ENCODE measurements at places on chromosomes 12 and 14.

GRCh38 chr12:76028571-76029277 is 2.9 kb downstream of the PHLDA1 start:
- DNase-seq, result no peak

DNA sequence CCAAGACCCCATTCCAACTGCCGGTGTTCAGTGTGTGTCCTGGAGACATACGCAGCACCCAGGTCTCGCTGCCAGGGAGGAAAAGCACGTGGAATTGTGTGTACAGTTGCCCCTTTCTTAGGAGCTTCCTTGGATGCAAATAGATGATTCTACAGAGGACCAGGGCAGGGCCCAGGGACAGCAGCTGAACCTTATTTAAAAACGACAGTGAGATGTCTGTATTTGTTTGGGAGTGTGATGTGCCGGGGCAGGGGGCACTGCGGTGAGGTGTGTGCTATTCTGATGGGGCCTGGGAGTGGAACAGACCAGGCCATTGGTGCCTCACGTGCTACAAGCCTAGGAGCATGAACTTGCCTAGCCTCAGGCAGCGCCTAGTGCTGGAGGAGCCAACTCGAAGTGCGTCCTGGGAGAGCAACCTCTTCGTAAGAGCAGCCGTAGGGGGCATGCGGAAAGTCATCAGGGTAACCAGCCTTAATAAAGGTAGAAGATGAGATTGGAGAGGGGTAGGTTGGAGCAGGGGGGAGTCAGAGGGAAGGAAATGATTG is 98.3 kb upstream of the ESRRB start:
- no peak for DNase-seq

GRCh38 chr12:2733493-2734355 is 61.0 kb upstream of the FKBP4 start:
- DNase-seq, result no peak

- peak; percentile 35 for DNase-seq
Measured at GRCh38 chr12:45989721-45990467, 480 bp downstream of the SCAF11 start.

DNA sequence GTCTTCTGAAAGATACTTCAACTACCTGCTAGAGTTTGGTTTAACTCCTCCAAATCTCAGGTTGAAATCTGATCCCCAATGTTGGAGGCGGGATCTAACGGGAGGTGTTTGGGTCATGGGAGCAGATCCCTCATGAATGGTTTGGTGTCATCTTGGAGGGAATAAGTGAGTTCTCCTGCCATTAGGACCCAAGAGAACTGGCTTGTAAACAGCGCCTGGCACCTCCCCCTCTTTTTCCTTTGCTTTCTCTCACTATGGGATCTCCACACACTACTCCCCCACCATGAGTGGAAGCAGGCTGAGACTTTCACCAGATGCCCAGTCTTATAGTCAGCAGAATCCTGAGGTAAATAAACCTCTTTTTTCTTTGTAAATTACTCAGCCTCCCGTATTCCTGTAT is 2.5 kb downstream of the CNIH1 start:
- DNase-seq, result no peak

DNA sequence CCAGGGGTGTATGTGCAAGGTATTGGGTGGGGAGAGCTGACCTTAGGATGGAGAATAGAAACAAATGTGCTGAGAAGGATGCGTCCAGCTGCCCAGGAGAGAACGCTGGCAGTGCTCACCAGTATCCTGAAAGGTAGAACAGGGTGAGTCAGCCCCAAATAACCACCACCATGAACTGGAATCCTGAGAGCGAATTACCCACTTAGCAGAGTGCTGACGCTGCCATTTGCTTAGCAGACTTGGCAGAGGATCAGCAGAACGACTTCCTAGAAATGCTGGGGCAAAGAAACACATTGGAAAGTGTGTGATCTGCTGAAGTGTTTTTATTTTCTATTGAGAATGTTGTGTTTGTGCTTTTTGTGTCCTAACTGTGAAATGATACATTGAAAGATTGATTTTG is 213.6 kb downstream of the ADGRD1 start:
- DNase-seq, result no peak

- DNase-seq, result no peak
Measured at GRCh38 chr12:49934505-49934904, 16.0 kb upstream of the AQP2 start.

- no peak for DNase-seq
Measured at GRCh38 chr14:87935081-87935828, 57.7 kb downstream of the GALC start.

DNA sequence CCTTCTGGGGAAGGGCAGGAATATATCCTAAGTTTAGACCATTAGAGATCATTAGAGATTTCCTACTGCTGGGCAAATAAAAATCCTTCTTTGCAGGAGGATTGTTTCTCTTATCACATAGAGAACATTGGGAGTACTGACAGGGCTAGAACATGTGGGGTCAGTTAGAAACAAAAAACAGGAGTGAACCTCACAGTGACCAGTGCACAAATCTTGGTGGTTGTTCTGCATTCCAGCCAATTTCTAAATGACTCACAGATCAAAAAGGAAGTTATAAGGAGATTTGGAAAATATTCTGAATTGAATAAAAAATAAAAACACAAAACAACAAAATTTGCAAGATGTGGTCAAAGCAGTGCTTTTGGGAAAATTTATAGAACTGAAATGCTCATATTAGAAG is 118.8 kb downstream of the LLPH start:
- no peak for DNase-seq

DNA sequence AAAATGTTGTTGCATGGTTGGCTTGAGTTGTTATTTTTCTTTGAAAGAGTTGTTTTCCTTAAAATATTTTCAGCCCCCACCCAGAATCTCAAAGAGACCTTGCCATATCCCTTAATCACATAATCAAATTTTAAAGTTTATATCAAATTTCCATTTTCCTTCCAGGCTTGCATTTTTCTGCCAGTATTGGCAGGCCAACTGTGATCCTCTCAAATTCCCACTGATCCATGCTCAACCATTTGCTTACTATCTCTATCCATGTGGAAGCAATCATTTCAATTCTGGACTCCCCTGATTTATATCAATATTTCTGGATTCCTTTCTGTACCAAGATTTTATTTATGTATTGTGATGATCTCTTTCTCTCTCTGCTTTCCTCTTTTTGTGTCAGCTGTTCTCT is 64.2 kb upstream of the PYGL start:
- DNase-seq, result no peak

DNA sequence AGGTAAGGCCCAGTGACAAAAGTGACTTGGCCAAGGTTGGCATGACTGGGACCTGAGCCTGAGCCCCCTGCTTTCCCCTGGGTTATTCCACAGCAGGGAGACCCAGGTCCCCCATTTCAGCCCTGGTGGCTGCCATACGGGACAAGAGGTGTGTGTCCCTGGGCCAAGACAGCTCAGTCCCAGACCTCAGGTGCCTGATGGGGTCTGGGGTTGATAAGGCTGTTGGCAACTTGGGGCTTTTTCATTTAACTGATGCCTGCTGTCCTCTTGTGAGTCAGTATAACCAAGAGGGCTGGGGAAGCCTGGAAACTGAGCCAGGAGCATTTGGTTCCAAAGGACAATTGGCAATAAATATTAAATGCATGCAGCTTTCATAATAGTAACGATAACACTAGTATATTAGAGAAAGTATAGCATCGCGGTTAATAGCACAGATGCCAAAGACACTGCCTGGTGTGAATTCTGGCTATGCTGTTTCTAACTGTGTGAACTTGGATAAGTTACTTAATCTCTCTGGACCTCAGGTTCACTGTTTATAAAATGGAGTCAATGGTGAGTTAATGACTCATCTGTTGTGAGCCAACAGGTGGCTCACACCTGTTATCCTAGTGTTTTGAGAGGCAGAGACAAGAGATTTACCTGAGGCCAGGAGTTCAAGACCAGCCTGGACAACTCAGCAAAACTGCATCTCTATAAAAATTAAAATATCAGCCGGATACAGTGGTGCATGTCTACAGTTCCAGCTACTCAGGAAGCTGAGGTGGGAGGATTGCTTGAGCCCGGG is 898 bp downstream of the SDSL start:
- no peak for DNase-seq

GRCh38 chr12:56141946-56142784 is 10.2 kb upstream of the MYL6B start:
- no peak for DNase-seq

DNA sequence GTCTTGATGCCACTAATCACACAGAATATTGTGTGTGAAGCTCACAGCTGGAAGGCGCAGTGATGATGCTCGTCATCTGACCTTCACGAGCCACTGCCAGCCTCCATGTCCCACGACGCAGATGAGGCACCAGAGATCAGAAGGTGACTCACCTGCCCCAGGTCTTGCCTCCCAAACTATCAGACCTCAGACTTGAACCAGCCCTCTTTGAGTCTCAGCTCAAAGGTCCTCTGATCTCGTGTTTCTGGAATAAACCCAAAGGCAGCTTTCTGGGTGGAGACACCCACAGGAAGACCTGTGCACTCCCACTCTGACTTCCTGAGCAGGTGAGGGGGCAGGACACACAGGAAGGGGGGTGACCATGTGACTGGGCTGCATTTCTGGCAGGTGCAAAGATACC is 19.6 kb upstream of the CHGA start:
- no peak for DNase-seq

DNA sequence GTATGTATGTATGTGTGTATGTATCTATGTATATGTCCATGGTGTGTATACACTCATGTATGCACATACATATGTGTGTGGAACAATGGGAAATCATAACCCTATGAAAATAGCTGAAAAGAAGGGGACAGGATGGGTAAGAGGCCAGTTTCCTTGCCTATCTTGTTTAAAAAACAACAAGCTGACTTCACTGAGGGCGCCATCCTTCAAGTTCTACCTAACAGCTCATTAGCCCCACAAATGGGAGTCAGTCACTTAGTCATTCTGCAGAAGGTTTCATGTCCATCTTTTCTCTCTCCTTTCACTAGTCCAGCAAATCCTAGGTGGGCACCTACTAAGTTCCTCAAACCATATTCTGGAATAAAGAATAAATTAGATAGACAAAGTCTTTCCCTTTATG is 14.7 kb downstream of the STON2 start:
- DNase-seq, result no peak

GRCh38 chr14:24612196-24612595 is 2.7 kb upstream of the GZMH start:
- no peak for DNase-seq

DNA sequence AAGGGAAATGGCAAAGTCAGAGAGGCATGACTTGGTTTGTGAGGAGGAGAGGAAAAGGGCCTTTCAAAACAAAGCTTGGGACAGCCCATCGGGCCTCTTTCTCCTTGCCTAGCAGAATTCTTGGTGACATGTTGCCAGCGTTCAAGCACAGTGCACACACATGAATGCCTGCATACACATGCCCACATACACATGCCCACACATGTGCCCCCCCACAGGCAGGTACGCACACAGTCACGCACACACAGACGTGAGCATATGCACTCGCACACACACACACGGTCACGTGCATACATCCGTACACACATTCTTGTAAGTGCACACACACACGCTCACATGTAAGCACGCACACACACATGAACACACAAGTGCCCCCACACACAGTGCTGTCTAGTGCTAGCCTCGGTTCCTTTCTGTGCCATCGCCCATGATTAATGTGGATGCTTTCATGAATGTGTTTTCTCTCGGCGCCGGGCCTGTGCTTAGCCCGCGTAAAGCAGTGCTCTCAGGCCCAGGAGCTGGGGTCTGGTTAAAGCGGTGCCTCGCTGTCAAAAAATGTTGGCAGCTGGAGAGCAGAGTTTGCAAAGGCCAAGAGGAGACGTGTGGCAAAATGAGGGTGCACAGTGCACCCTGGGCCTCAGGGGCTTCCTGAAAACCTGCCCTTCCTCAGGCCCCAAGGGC is 328.8 kb upstream of the DIO3 start:
- DNase-seq, result no peak

DNA sequence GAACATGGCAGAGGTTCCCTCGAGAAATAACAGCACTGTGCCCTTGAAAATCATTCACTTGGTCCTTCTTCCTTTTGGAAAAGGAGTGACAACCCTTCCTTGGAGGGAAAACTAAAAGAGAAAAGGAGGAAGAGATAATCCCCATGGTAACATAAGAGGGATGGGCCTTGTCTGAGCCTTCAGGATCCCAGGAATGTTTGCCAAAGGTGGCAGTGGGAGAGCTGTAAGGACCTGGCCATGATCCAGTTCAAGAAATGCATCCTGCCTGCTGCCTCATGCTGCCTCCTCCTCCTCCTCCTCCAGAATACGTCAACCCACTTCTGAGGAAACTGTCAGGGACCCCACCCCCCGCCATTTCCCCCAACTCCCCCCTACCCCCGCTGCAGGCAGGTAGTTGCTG is 118.8 kb downstream of the KCNK10 start:
- no peak for DNase-seq

- DNase-seq, result no peak
Measured at GRCh38 chr14:89719366-89720075, 235.0 kb downstream of the EFCAB11 start.

GRCh38 chr14:87960013-87960787 is 32.8 kb downstream of the GALC start:
- no peak for DNase-seq

DNA sequence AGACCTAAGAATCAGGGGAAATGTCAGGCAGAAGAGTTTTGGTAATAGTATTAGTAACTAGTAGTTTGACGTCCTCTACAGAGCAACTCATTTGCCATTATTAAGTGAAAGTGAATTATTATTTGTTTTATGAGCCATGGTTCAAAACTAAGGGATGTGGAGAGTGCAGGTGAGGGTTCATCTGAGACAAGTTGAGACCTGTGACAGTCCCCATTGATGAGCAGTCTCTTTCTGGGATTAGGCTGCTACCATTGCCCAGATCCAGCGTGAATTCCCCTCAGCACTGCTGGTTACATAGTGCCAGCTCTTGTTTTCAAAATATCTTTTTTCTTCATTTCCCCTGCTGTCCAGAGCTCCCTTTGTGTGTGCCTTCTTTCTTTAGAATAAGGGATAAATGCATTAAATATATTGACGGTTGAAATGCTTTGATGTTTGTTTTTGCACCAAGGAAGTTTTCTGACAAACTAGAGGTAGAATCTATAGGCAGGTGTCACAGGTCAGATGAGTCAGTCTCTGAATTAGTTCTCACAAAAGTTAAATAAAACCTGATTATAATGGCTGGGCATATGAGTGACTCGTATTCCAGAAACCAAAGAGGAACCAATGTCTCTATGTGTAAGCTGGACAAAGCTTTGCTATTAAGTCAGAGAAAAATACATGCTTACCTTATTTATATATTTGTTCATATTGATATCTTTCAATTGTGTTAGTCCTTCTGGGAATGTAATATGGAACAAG is 381.4 kb downstream of the TMEM117 start:
- DNase-seq, result no peak

- DNase-seq, result no peak
Measured at GRCh38 chr14:58904776-58905175, 267.0 kb downstream of the DACT1 start.
